ENCODE measurements at places on chromosomes 5 and 9.

DNA sequence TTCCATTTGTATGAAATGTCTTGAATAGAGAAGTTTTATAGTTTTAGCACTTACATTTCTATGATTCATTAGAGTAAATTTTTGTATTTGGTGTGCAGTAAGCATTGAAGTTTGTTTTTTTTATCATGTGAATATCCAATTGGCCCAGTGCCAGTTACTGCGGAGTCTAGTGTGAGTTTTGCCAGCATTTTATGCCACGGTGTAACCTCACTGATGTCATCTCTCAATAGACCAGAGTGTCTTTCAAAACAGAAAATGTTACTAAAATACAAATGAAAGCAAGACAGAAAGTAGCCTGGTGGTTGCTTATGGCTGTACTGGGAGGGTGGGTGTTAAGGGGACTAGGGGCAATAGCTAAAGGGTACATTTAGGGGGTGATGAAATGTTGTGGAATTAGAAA, 62.8 kb downstream of the IPPK start:
- no peak for DNase-seq

- no peak for DNase-seq
These were observed 238.8 kb downstream of the SMARCA2 start for GRCh38 chr9:2253636-2254580.

DNA sequence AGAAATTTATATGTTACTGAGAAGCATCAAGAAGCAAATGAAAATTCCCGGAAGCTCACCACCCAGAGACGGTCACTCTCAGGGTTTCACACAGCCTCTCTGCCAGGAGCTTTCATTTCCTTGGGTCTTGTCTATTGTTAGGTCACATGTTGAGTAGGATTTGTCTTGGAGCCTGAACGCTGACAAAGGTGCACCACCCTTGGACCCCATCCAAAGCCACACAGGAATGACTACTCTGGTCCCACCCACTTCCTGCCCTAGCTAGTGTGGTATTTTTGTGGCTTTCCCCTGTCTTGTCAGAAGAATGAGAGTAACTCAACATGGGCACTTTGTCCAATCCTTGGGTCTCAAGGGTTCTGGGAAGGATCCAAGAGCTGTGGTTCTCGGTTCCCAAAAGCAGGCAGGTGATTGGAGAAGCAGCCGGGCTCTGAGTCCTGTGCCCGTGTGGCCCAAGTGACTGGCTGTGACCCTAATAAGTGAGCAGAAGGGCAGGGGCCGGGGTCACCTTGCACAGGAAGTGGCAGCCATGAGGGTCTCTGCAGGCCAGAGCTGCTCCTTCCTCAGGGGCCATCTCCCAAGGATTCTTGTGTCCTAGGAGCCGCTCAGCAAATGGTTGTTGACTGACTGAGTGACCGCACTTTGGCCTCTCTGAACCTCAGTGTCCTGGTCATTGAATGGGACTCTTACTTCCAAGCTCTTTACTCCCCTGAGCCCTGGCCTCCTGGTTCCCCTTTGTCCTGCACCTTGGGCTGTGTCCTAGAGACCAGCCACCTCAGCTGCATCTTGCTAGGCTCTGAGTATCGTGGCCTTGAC, 6.9 kb downstream of the FGD3 start:
- no peak for DNase-seq

GRCh38 chr5:150948539-150948938, 43.8 kb upstream of the ZNF300 start:
- no peak for DNase-seq

DNA sequence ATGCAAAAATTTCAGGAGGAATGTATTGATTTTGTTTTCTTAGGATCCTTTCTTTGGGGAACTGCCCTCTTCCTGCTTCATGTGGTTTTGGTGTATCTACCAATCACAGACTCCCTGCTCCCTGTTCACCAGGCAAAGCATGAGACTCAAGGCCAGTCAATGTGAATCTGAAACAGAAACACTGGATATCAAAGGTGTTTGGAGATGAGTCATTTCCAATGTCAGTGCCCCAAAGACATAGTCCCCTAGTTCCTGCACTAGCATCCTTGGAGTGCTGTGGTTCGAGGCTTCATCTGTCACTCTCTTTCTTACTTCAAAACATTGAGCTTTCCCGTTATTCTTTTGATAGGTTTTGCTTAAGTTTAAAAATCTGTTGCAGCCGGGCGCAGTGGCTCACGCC, 8.1 kb downstream of the PPP3R2 start:
- no peak for DNase-seq

GRCh38 chr5:18397891-18398290, 763.6 kb downstream of the TAF11L14 start:
- no peak for DNase-seq
